ENCODE measurements at places on chromosomes 5 and 9.

DNA sequence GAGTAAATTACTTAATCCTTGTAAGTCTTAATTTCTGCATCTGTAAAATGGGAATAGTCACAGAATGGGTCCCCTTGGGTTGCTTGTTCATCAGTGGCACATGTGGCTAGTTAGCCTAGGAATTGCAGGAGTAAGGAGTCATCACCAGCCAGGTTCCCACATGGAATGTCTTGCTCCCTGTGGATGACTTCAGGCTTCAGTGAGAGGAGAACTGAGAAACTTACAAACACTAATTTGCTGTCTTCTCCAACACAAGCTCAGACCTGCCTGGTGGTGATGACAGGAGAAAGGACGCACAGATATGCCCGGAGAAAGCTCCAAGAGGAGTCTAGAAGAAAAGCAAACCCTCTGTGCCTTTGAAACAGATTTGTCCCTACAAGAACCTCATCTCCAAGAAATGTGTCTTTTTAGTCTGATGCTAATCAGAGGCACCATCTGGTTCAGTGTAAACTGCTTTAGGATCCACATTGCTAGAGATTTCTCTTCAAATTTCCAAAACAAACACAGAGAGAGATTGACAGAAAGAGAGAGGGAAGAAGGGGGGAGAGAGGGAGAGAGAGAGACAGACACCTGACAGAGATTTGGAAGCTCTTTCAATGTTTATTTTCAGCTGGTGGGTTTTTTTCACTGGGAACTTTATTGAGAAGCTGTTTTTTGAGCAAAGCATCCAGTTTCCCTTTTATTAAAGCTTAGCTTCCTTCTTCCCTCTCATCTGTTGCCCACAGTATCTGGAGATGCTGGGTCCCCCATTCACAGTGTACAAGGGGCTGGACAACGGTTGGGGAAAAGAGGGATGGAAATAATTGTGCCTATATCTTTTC lies 128.3 kb downstream of the DOCK2 start:
- DNase-seq, result no peak

DNA sequence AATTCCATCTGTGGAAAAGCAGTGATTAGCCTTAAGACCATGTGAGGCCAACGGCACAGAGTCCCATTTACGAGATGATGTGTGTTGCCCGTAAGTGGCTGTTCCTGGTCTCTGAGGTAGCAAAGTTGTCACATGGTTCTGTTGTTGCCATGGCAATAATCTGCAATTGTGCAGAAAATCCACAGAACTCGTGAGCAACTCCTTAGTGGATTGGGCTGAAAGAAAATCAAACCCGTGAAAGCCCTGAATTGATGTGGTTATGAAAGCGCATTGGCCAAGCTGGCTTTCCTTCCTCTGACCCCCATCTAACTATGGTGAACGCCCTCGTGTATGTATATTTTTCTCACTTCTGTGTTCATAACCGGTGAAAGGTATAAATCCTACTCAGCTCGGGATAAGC lies 614.7 kb downstream of the EBF1 start:
- no peak for DNase-seq

- DNase-seq, result no peak
These were observed 41.8 kb upstream of the HRH2 start for GRCh38 chr5:175616083-175616482.

DNA sequence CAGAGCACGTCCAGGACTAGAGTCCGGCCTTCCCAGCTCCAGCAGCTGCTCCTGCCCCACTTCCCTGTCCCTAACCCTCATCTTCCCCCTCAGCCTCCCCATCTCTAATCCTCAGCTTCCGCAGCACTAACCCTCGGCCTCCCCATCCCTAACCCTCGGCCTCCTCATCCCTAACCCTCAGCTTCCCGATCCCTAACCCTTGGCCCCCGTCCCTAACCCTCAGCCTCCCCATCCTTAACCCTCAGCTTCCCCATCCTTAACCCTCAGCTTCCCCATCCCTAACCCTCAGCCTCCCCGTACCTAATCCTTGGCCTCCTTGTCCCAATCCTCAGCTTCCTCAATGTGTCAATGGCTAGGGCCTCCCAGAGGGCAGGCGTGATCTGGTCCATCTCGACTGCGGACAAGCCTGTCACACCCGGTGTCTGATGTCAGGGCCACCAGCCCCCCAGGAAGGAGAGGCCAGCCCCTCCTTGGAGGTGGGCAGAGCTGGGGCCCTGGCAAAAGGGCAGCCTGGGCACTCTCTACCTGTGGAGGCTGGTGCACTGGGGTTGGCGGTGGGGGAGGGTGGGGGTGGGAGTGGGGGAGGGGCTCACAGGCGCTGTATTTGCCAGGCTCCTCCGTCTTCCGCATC lies 1.4 kb downstream of the OBP2B start:
- no peak for DNase-seq

DNA sequence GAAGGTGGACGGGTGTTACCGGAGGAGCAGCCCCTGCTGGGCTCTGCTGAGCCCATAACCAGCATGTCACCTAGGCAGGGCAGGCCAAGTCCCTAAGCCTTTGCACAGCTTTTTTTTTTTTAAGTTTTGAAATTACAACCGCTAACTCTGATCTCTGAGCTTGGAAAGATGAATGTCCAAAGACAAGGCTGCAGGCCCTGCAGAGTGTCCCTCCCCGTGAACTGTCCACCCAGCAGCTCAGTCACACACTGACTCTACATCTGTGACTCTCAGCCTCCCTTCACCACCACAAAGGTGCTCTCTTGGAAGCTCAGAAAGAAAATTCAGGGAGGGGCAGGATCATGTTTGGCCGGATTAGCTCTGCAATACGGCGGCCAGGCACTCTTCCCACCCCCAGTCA lies 119.0 kb upstream of the PPP1R26 start:
- no peak for DNase-seq

DNA sequence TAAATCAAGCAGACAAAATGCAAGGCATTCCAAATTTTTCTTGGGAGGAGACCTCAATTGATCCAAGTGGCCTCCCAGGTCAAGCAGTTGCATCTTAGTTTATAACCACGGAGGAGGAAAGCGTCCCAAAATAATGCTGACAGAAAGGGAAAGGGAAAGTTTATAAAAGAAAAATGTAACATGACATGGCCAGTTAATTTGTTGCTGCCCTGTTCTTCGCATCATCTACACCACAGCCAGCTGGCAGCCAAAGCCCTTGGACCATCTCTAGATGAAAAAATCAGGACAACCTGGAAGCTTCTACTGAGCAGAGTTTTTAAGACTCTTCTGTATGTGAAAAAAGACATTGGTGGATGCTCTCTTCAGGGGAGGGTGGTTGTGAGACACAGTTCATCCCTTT lies 128.8 kb upstream of the FBXL7 start:
- no peak for DNase-seq

GRCh38 chr9:2290382-2290781 lies 275.2 kb downstream of the SMARCA2 start:
- no peak for DNase-seq

GRCh38 chr5:43041110-43041668 lies 1.1 kb upstream of the ANXA2R start:
- DNase-seq, result peak; percentile 67

DNA sequence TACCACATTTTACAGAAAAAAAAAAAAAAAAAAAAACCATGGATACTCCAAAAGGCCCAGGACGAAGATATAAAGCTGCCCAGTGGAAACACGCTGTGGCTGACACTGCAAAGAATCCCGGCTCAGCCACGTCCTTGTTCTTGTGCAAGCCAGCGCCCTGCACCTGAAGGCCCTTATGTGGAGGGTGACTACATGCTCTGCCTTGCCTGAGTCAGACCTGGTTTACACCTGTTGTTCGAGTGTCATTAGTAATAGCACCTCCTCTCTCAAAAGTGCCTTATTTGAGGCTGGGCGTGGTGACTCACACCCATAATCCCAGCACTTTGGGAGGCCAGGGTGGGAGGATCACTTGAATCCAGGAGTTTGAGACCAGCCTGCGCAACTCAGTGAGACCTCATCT lies 54.3 kb upstream of the ZSWIM6 start:
- DNase-seq, result peak; percentile 74

- no peak for DNase-seq
These were observed 73.4 kb upstream of the NR4A3 start for GRCh38 chr9:99748266-99748665.

DNA sequence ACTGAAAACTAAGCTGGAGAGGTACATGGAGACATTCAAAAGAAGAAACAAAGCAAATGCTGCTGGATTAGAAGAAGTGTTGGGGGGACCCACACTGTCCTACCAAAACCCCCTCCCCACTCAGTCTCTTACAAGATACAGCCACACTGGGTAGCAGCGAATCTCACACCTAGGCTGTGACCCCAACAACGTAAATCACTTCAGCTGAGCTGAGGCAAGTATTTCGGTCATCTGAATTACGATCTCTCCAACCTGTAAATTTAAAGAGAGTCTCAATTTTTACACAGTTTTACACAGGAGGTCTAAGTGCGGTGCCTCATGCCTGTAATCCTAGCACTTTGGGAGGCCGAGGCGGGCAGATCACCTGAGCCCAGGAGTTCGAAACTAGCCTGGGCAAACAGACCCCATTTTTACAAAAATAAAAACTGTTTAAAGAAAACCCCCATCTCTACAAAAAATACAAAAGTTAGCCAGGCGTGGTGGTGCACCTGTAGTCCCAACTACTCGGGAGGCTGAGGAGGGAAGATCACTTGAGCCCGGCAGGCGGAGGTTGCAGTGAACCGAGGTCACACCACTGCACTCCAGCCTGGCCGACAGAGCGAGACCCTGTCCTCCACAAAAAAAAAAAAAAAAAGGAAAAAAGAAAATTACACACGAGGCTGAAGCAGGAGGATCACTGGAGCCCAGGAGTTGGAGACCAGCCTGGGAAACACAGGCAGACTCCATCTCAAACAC lies 3.4 kb downstream of the CAMSAP1 start:
- no peak for DNase-seq

DNA sequence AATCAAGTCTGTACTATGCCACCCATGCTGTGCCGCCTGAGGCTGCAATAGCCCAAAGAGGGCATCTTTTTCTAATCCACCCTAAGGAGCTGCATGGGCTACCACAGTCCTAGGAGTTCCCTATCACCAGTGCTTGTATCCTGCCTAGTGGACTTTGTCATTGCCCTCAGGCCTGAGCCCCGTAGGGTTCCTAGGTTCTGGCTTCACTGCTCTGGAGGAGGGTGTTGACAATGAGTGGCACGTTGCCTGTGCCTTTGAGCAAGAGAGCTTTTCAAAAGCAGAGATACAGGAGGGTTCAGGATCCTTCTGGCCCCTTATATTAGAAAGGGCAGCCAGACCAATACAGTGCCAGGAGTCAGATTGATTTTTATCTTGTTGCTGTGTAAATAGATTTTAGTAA lies 93.0 kb downstream of the PRDM6 start:
- no peak for DNase-seq

DNA sequence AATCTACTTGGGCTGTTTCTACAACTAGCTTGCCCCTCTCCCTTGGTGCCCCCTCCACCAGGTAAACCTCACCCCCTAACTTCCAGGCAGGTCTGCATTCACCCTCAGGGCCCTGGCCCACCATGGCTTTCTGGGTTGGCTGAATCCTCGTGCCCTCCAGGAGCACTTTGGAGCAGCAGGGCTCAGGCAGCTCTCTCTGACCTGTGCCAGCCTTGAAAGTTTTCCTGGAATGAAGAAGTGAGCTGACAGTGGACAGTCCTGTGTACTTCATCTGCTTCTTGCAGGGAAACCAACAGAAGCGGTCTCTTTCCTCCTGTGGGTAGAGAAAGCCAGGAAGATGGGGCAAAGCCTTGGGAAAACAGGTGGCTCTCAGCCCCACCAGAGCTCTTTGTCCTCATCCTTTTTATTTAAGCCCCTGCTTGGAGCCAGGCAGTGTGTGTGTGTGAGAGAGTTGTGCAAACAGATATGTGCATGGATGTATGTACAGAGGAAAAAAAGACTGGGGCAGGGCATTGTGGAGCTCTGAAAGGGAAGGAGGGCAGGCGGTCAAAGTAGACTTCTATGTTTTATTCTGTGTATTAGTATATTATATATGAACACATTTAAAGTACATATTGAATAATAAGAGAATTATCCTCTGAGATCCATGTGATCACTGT lies 62.3 kb upstream of the SPRY4 start:
- DNase-seq, result peak; percentile 37

DNA sequence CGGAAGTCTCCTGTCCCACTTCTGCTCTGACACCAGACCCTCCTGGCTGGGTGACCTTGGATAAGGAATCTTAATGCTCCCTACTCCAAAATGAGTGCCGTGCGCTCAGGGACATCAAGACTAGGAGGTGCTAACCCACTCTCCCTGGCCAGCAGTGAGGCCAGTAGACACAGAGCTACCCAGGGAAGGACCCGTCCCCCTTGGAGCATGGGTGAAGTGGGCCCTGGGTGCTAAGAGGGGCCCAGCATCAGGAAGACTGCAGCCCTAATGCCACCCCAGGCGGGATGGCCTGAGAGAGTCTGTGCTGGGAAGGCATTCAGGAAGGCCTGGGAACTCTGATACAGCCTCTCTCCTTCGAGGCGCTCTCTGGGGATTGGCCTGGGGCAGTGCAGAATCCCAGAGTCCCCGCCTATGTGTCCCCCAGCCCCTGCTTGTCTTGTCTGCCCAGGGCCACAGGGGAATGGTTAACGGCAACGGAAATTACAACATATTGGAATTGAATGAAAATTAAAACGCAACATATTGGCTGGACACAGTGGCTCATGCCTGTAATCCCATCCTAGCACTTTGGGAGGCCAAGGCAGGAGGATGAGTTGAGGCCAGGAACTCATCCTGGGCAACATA lies 29.7 kb upstream of the RNU6ATAC start:
- peak; percentile 14 for DNase-seq

DNA sequence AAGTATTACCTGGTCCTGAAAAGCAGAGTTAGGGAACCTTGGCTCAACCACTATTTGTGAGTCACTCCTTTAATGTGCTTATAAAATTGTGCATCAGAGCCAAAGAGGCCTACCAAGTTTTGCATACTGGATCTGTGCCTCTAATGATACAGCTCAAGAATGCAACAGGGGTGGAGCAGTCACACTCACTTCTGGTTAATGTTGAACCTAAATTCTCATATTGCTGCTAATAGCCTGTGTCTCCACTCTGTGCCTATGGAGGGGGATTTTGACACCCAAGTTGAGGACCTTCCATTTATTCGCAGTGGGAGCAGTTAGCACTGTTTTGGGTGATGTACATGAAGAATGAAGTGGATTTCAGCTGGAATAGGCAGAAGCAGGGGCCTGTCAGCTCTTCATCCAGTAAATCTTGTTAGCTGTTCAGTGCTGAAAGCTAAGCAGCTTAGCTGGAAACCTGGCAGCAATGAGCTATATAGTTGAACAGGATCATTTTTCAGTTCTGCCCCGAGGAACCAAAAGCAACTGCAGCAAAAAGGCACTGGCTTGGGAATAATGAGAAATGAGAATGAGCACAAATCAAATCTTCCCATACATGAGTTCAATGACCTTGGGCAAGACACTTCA lies 9.7 kb downstream of the SH3TC2 start:
- no peak for DNase-seq

DNA sequence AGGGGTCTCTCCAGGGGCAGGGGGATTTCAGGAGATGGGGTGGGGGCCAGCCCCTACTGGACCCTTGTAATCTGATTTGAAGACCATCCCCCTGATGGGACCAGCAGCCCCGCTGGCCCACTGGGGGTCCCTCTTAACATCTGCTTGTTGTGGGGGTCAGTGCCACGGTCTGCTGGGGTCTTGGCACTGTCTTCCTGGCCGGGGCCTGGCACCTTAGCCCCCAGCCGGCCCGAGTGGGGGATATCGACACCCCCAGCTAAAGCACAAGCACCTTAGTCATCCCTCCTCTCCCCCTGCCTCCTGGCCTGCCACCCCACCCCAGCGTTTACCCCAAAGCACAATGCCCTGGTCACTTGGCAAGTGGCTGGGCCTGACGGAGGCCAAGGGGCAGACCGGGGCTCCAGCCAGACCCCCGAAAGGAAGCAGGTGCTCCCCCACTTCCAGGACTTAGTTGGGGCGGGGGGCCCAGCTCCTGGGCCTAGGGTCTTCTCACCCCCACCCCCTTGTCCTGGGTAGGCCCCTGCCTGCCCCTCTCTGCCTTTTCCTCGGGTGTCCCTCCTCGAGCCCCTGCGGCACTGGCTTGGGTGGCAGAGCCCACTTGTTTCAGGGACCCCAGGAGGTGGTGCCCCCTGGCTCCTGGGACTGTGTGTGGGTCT lies 1.4 kb upstream of the NFX1 start:
- DNase-seq, result no peak
